Kidney (tissue), 22 donors: ENCODE measurements at places on chromosomes 6 and 20. TPM values are rescaled to one million over a fixed set of nuclear protein-coding genes. Genes with fewer than 3 reads are reported as not detected.

DNA sequence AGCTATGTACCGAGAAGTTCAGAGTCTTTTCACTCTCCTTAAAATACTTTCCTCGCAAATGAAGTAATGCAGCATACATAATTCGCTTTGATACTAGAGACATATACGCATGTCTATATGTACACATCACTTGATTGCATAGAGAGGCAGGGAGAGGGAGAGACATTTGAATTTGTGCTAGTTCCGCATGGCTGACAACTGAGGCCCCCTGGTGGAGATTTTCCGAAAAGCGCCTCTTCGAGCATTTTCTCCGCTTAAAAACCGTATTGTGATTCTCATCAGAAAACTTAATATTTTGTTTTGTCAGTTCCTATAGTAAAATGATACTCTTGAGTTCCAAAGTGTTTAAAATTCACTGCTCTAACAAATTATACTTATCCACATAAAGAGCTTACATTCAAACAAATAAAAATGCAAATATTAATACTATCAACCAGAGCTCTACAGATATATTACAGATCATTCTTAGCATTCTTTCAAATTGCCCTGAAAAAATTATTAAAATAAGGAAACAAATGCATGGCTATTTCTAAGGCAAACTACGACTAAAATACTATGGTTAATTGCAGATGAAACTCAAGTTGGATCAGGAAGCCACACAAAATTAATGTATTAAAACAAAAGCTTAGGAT is 637 bp downstream of the MYLK4 start:
- no peaks in the 10 kb centered on the region for H3K4me1 ChIP-seq
- H3K4me3 ChIP-seq = peak overlapping the region; percentile 14
- H3K27me3 ChIP-seq = no peaks in the 10 kb centered on the region

GRCh38 chr20:45336530-45337366 is 11.5 kb downstream of the SDC4 start:
- peaks cover 6% of the 10 kb centered on the region for H3K4me1 ChIP-seq
- no peaks in the 10 kb centered on the region for H3K27me3 ChIP-seq
- DNase-seq = peak; percentile 84
- H3K4me3 ChIP-seq = no peak overlapping the region
- peaks cover 8% of the 10 kb centered on the region for H3K36me3 ChIP-seq

OR2H2 gene
- polyA plus RNA-seq = not detected

TGM3 gene
- not detected for polyA plus RNA-seq

ZSCAN31 gene
- polyA plus RNA-seq = 4.1 TPM

DNA sequence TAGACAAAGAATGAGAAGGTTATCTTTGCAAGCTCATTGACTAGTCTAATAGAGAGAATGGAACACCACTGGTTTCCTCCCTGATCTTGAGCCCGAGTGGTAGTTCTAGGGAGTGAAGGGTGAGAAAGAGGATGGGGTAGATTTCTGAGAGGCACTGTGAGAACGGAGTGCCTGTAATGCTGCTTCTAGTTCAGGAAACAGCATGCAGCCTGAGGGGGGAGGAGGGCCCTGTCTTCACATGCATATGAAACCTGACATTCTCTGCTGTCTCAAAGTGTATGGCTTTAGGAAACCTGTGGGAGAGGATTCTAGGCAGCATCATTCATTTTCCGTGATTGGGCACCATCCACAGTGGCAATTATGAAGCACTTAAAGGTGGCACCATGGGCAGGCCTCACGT is 259.4 kb upstream of the MAN1A1 start:
- H3K4me1 ChIP-seq = no peaks in the 10 kb centered on the region
- H3K36me3 ChIP-seq = no peaks in the 10 kb centered on the region
- no peak for DNase-seq

- H3K36me3 ChIP-seq = no peaks in the 10 kb centered on the region
- DNase-seq = no peak
- H3K27me3 ChIP-seq = no peaks in the 10 kb centered on the region
- no peak overlapping the region for H3K27ac ChIP-seq
These were observed 598.9 kb downstream of the RFPL4B start for GRCh38 chr6:112946051-112946450.

GRCh38 chr20:44733341-44734069 is 12.2 kb upstream of the KCNK15 start:
- DNase-seq = peak; percentile 79
- no peaks in the 10 kb centered on the region for H3K27me3 ChIP-seq
- H3K4me1 ChIP-seq = no peaks in the 10 kb centered on the region
- H3K36me3 ChIP-seq = no peaks in the 10 kb centered on the region
- no peak overlapping the region for H3K4me3 ChIP-seq

NHLRC1 gene
- 1.8 TPM for polyA plus RNA-seq

HEBP2 gene
- polyA plus RNA-seq = 62.6 TPM

DNA sequence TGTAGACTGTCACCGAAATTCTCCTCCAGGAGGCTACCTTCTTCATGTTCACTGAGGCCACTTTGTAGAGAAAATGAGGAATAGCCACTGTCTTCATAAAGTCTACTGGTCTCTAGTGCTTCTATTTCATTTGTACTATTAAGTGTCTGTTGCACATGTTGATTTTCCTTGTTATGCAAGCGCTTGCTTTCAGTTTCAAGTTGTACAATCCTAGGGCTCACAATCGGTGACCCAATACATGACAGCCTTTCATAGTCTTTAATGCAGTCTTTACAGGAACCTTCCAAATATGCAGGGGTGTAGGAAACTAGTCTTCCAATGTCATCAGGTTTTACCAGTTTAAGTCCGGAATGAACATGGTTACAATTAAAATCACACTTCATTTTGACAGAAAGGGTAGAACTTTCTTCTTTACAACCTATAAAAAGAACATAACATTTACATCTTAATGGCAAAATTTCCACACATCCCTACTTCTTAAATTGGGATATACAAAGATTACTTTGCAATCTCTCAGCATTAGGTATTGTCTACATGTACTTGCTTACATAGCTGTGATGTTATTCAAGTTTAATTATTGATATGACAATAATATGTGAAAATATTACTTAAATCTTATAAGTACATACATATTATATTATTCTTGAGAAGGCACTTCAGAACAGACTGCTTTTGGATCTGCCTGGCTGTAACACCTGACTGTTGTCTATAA is 7.5 kb downstream of the FBXO5 start:
- H3K4me3 ChIP-seq = no peak overlapping the region
- H3K36me3 ChIP-seq = peaks cover 2% of the 10 kb centered on the region
- no peak overlapping the region for H3K27ac ChIP-seq
- H3K4me1 ChIP-seq = no peaks in the 10 kb centered on the region

DNA sequence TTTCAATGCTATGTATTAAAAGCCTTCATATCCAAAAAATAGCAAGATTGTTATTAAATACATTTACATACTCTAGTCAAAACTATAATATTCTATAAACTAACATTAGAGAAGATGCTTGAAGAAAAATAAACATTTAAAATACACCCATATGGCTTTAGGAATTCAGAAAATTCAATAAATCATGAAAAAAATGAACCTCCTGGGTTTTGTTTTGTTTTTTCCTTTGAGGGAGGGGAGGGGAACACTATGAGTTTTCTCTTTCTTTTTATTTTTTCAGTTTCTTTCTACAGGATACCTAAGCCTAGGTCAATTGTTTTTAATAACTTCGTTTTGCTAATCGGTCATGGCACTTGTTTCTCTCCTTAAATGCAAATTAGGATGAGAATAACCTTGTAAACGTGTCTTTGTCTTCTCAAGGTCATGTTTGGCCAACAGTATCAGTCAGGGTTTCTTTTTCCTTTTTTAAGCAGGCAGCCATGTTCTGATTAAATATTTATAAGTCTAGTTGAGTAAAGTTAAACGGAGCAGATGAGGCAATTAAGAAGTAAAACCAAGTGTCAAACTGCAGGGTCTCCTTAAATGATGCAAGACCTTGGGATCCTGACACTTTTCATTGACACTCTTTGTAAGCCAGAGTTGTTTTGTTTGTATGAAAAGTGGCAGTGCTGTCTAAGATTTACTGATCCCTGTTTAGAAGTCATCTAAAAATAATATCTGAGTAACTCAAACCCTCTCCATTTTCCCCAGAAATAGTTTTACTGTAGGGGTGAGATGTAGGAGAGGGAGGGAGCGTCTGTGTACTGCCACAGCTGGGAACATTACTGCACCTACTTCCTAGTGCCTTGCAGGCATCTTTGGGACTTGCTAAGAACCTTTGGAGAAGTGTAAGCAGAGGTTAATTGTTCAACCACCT is 392.3 kb downstream of the PLCB1 start:
- H3K27me3 ChIP-seq = no peaks in the 10 kb centered on the region
- DNase-seq = no peak
- H3K36me3 ChIP-seq = no peaks in the 10 kb centered on the region
- no peak overlapping the region for H3K4me3 ChIP-seq
- no peak overlapping the region for H3K27ac ChIP-seq

- H3K27me3 ChIP-seq = no peaks in the 10 kb centered on the region
- peaks cover 10% of the 10 kb centered on the region for H3K36me3 ChIP-seq
- H3K4me3 ChIP-seq = peak overlapping the region; percentile 74
- peaks cover 8% of the 10 kb centered on the region for H3K4me1 ChIP-seq
- DNase-seq = no peak
These were observed 999 bp upstream of the PIM1 start for GRCh38 chr6:37168811-37169495.
